ENCODE measurements at places on chromosomes 7 and 10. TPM values are rescaled to one million over a fixed set of nuclear protein-coding genes. Genes with fewer than 3 reads are reported as not detected.

GRCh38 chr10:102629661-102630614 lies 14.3 kb upstream of the TRIM8 start:
- DNase-seq: no peak

- no peak for DNase-seq
Observed at GRCh38 chr10:110632591-110633215, 11.4 kb upstream of the RBM20 start.

DNA sequence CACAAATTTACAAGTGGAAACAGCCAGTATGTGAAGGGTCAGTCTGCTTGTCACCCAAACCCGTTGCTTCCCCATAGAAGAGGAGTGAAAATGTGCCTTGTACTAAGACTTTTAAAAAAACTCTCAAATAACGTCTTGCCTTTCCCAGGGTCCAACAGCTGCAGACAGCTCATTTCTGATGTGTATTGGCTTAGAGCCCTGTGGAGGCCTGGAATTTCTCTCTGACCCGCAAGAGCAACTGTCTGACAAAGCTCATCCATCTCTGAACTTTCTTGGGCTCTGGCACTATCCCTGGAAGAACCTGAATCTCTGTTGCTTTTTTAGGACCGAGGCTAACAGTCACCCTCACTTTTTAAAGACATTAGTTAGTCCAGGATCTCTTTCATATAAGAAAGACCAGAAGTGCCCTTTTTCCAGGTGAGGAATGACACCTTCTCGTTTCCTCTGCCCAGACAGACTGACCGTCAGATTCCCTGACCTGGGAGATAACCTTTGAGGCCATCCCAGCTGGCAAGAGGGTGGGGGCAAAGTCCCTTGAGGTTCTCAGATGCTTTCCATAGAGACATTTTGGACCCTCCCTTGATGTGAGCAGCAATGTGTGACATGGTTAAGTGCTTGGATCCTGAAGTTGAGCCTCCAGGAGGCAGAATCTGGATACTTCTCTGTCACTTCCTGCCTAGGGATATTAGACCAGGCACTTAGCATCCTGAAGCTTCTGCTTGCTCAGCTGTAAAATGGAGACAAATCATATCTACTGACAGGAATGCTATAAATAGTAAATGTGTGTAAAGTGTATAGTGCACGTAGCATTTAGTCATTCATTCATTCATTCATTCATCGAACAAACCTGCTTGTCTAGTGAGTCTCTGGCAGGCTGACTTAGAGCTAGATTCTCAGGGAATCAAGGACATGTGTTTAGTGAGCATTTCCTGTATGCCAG lies 4.5 kb upstream of the NODAL start:
- DNase-seq: no peak

Gene KCNIP2
- polyA plus RNA-seq: 262 TPM

Gene FKBP14
- polyA plus RNA-seq: 2.5 TPM

DNA sequence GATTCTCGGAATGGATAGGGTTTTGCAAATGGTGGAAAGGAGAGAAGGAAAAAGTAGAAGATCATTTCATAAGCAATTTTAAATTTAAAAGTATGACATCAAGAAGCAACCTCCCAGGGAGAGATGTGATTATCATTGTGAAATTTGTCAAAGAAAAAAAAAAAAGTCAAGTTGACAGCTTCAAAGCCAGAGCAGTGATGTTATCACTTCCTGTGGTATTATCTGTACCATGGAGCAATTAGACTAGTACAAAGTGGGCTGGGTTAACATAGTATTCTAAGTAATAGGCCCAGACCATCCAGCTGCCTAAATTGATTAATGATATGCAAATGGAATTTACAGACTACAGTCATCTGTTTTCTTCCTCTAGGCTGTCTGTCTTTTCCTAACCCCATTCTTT lies 84.0 kb upstream of the NPY start:
- DNase-seq: no peak

Gene TBATA
- not detected for polyA plus RNA-seq

Measured in heart left ventricle (tissue), 16 donors.